ENCODE measurements at places on chromosomes 2 and 18.

DNA sequence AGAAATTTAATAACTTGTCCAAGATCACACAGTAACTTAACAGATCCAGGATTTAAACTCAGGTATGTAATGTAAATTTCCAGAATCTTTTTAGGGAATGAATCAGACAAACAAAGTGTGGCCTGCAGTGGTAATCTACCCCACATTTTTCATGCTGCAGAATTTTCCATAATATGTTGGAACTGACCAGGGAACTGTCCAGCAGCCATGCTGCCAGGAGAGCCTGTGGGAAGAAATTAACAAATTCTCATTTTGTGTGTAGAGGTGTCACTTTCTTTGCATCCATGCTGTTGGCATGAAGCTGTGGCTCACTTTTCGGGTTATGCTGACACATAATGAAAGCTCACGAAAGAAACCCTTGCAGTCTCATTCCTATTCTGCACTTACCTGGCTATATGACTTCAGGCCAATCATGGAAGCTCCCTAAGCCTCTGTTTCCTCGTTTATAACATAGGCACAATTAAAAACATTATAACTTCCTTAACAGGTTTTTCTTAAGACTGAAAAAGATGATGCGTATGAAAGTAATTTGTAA lies 54.7 kb downstream of the CDKL4 start:
- DNase-seq = no peak

- no peak for DNase-seq
Observed at GRCh38 chr2:53268626-53269025, 499.0 kb upstream of the CHAC2 start.

DNA sequence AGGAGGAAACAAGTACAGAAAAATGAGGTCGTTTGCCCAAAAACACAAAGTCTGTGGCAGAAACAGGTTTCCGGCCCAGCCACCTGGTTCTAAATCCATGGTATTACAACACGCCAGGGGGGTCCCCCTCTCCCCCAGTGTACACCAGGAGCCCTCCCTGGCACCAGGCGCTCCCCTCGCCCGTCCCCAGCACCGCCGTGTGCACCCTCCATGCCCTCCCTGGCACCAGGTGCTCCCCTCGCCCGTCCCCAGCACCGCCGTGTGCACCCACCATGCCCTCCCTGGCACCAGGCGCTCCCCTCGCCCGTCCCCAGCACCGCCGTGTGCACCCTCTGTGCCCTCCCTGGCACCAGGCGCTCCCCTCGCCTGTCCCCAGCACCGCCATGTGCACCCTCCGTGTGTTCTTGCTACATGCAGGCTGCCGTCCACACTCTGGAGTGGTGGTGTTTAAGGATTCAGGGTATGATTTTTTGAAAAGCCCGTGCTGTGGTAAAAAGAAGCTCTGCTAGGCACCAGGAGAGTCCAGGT lies 59.8 kb upstream of the NFATC1 start:
- no peak for DNase-seq

- DNase-seq = no peak
Observed at GRCh38 chr2:1544478-1545069, 131.3 kb downstream of the TPO start.

DNA sequence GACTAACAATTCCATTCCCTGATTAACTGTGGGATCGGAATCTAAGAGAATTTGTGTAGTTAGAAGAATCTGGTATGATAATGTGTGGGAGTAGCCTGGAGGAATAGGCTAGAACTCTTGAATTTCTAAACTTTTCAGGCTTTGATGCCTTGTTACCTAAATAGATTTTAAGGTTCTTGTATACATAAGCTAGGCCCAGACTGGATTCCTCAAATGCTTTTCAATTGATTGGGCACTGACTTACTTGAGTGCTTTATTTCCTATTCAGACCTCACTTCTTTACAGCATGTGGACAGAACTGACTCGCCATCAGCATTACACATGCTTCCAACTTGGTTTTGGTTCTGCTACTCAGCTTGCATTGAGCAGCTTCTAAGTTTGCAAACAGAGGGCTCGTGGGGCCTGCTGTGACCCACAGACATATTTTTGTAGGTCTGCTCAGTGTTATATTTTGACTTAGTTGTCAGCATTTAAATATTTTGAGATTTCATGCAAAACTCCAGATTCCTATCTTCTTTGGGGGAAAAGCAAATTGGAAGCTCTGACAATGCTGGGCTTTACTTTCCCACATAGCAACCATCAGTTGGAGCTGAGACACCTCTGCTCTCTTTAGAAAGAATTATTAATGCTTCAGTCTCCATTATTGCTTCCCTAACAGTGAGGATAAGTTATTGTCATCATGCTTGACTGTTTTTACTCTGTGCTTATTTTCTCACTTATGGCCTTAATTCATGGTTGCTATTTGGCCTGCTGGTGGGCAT lies 5.7 kb downstream of the PARD3B start:
- no peak for DNase-seq
